ENCODE measurements at places on chromosomes 3 and 15.
A peak's percentile ranks its signal among the peaks of the same experiment; 100 is the strongest.

GRCh38 chr15:41996921-41997592 lies 23.8 kb downstream of the PLA2G4E start:
- DNase-seq: no peak

GRCh38 chr3:48466386-48467109 lies 20.0 kb downstream of the ATRIP start:
- no peak for DNase-seq

DNA sequence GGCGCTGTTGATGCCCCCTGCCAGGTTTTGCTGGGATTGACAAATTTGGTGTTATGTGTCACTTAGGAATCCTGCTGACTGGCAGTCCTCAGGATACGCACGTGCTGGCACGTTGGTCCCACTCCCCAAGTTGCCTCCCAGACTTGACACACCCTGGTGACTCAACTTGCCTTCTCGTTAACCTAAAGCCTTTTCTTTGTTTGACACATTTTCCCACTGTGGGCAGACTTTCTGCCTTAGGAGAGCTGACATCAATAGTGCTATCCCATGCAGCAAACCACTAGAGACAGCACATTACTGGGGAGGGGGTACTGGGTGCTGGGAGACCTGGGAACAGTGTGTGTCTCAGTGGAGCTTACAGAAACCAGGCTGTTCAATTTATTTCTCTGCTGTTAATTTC lies 104.3 kb downstream of the OXNAD1 start:
- DNase-seq: no peak

- DNase-seq: no peak
Observed at GRCh38 chr3:95567346-95567745, 1247.0 kb upstream of the EPHA6 start.

GRCh38 chr3:152236716-152237115 lies 32.0 kb upstream of the MBNL1 start:
- no peak for DNase-seq

- no peak for DNase-seq
Observed at GRCh38 chr3:62375655-62376453, 2.5 kb upstream of the FEZF2 start.

DNA sequence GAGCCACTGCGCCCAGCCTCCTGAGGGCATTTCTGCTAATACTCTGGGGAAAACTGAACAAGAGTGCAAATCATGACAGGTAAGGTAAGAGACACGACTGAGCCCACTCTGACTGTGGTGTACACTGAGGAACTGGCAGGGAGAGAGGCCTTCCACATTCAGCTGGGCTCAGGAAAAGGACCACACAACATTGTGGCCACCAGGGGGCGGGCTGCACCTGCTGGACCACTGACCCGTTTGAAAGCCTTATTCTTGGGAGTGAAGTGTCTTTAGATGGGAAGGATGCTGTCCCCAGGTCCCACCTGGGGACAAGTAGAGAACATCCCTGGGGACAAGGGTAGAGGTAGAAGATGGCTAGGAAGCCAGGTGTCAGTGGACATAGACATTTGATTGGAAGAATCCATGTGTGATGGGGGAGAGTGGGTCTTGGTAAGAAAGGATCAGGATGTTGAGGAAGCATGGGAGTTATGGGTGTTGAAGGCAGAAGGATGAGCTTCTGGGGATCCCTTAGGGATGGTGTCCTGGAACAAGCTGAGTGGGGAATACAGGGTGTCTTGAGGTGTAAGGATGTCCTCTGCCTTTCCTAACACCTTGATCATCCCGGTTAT lies 6.2 kb upstream of the CTDSPL start:
- DNase-seq: no peak

- no peak for DNase-seq
Observed at GRCh38 chr15:40287968-40288367, 5.1 kb upstream of the ANKRD63 start.

GRCh38 chr15:72382146-72382545 lies 6.3 kb upstream of the HEXA start:
- no peak for DNase-seq

- peak; percentile 3 for DNase-seq
Observed at GRCh38 chr15:48177383-48177765, 721 bp downstream of the MYEF2 start.

GRCh38 chr15:55829826-55830225 lies 86.9 kb upstream of the PRTG start:
- DNase-seq: no peak

- no peak for DNase-seq
Observed at GRCh38 chr3:99884484-99884883, 66.8 kb downstream of the CMSS1 start.

- DNase-seq: no peak
Observed at GRCh38 chr3:40366203-40367162, 20.5 kb upstream of the ENTPD3 start.

- DNase-seq: no peak
Observed at GRCh38 chr3:102237181-102237580, 197.6 kb upstream of the ZPLD1 start.

- DNase-seq: no peak
Observed at GRCh38 chr15:38860674-38861073, 296.1 kb upstream of the RASGRP1 start.

GRCh38 chr3:184785890-184786279 lies 26.1 kb upstream of the VPS8 start:
- no peak for DNase-seq

- DNase-seq: no peak
Observed at GRCh38 chr3:79139395-79140068, 628.3 kb downstream of the ROBO1 start.

- no peak for DNase-seq
Observed at GRCh38 chr3:39559543-39559942, 92.1 kb downstream of the MOBP start.

- DNase-seq: no peak
Observed at GRCh38 chr15:81334768-81335435, 11.0 kb upstream of the STARD5 start.

DNA sequence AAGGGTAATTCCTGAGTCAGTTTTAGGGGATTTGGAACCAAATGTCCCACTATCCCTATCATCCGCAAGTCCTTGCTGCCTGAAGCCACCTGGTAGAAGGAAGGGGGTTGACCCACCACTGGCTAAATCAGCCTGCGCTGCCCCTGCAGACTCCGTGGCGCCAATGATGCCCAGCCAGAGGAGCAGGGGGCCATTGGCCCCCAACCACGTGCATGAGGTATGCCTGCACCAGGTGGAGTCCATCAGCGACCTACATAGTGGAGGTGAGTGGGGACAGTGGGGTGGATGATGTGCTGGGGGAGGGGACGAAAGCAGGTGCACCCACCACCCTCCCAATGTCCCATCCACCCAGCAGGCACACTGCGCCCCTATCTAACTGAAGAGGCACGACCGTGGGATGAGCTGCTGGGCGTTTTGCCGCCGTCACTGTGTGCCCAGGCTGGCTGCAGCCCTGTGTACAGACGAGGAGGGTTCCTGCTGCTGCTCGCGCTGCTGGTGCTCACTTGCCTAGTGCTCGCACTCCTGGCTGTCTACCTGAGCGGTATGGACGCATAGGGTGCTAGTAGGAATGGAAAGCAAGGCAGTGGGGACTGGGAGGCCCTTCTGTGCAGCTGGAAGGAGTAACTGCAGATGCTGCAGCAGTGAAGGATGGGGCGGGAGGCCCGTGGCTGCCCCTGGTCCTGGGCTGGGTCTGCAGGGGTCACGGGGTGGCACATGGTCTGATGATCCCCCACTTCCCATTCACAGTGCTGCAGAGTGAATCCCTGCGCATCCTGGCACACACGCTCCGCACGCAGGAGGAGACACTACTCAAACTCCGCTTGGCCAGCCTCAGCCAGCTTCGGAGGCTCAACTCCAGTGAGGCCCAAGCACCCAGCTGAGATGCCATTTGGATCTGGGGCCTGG lies 5.7 kb downstream of the IFRD2 start:
- no peak for DNase-seq

DNA sequence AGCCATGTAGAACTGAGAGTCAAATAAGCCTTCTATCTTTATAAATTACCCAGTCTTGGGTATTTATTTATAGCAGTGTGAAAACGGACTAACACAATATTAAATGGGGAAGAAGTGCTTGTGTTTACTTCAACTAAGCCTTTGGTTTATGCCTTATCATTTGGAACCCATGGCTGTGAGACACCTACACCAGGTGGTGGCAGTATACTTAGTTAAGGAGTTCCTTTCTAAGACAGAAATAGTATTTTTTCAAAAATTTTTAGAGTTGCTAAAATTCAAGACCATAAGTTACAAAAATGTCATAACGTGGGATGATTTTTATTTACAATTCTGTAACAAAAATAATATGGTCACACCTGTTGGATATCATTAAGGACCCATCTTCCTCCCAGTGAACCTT lies 354.5 kb upstream of the SOX14 start:
- no peak for DNase-seq

All from skeletal muscle cell (primary cell).